ENCODE measurements at places on chromosomes 1 and 21.
A peak's percentile ranks its signal among the peaks of the same experiment; 100 is the strongest.

DNA sequence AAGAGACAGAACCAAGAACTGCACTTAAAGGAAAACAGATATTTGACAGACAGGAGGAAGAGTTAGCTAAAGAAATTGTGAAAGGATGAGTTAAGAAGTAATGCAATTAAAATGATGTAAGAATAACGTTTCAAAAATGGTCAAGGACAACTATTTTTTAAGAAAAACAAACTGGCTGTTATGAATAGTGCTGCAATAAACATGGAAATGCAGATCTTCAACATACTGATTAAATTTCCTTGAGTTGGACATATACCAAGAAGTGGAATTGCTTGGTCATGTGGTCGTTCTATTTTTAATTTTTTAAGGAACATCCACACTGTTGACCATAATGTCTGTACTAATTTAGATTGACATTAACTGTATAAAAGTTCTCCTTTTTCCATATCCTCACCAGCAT, 23.1 kb upstream of the PHTF1 start:
- DNase-seq = no peak

DNA sequence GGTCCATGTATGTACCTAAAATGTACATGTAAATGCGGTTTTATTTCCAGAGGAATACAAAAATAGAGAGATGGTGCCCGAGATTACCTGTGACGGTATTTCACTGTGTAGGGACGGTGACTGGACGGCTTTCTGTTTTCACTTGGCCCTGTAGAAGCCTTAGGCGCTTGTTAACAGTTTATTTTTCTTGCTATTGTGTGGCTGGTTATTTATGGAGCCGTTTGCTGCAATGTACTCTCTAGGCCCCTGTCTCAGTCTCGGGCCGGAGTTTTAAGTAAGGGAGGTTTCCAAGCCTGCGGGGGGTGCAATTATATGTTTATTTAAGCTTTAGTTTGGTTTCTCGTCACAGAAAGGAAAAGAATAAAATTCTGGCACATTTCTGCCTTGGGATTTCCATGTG, 413 bp downstream of the EFCAB7 start:
- DNase-seq = no peak

DNA sequence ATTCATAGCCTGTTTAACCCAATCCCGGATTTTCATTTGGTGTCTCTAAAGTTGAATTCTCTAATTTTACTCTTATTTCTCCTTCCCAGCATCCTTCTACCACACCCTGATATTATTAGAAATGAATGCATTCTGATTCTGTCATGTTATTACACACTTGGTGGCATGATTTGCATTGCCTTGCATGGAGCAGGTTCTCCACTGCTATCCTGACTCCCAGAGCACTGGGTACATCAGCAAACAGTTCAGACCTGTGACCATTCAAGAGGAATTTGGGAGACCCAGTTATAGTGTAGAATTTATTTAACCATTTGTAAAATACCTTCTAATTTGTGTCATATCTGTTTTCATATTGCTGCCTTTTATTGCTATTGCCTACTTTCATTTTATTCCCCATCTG, 2.6 kb downstream of the LRRC8B start:
- DNase-seq = no peak

DNA sequence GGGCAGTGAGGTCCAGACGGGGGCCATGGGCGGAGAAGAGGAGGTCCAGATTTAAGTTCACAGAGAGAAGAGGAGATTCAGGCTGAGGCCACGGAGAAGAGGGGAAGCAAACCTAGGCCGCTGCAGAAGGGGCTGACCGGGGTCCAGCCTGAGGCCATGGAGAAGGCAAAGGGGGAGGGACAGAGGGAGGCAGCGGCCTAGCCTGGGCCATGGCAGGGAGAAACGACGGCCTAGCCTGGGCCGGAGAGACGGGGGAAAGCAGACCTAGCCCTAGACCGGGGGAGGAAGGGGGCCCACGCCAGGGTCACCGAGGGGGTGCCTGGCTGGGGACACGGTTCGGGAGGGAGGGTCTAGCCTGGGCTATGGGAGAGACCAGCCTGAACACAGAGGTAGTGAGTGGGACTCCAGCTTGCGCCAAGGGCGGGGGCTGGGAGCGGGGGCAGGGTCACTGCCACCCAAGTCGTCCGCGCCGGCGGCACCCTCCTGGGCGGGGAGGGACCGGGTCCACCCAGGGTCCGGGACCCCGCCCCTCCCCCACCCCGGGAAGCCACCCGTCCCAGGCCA, 459 bp downstream of the CAPZB start:
- DNase-seq = no peak

DNA sequence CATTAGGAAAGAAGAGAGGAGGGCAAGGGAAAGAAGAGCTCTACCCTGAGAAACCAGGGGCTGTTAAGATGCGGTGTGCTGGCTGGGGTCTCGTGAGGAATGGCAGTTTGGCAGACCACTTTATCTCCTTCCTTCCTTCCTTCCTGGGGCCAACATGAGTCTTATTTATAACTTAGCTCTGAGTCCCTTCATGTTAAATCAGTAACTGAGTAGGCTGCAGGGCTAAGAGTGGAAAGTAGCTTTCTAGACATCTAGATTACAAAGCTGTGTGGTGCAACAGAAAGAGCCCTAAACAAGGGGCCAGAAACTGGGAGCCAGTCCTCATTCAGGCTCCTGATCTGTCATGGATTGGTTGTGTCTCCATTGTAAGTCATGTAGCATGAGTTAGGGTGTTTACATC, 135.4 kb upstream of the DUSP10 start:
- no peak for DNase-seq

- DNase-seq = no peak
These were observed 28.0 kb upstream of the RERE start for GRCh38 chr1:8845104-8846097.

DNA sequence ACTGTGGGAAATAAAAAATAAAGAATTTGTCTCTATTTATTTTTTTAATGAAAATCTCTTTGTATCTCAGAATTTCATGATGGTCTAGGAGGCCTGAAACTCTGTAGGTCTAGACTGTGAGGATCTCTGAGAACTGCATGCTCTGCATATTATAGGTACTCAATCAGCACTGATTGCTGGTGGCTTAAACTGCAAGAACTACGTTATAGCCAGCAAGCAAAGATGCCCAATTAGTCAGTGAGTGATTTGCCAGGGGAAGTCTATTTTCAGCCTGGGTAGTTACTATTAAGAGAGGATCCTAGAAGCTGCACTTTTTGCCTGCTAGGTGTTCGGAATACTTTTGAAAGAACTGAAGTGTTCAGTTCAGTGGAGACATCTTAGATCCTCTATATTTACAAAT, 87.4 kb downstream of the GPR52 start:
- DNase-seq = no peak

GRCh38 chr1:60949154-60949825, 133.1 kb upstream of the NFIA start:
- no peak for DNase-seq

GRCh38 chr1:216898801-216899200, 175.6 kb upstream of the ESRRG start:
- DNase-seq = no peak

- DNase-seq = peak; percentile 67
These were observed at the start of gene PINK1 for GRCh38 chr1:20633190-20634064. Gene PINK1 (plus strand): TSS chr1:20633458. CDS start chr1:20633549, 91 bp downstream.

DNA sequence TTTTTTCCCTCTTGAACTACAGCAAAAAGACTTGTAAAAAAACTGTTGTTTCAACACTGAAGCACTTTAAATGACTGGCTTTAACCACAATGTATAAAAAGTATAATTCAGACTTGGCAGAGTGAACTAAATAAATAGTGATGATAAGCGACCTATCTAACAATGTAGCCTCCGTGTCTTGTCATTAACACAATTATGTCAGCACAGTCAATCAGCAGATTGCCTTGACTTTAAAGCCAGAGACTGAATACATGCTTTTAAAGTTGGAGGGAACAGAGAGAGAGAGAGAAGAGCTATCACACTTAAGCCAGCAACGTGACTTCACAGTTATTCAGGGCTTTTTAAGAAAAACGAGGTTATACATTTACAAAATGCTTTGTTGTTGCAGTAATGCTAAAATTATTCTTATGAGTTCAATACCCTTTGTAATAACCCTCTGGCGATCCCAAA, 378.1 kb downstream of the LMO4 start:
- no peak for DNase-seq

DNA sequence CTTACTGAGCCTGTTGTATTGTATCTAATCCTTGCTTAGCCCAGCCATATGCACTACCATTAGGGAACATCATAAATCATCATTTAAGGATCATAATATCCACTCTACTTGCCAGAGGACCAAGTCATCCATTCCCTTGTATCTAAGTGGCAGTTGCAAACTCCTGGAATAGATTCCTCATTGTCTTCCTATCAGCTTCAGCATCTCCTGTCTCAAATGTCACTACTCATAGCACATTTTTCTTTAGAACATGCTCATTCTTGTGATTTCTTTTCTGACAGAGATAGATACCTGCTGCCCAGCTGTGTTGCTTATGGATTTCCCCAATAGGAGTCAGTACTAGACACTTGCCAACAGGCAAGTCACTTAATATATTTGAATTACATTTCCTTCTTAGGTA, 84.3 kb downstream of the OLFML3 start:
- DNase-seq = no peak

DNA sequence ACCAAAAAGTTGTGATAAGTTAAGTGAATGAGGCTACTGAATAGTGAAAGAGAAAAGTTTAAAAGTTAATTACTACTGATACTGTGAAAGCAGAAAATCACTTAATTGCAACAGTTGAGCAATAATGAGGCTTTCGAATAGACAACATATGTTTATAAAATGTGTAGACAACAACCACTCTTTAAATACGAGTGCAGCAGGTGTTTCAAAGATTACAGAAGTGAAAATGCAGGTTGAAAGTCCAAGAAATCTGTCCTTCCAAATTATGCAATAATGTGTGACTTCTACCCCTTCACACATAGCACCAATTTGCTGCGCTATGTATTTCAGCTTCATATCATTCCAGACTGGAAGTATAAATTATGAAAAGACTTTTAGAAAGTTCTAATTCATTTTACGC, 213.0 kb downstream of the COL24A1 start:
- DNase-seq = no peak

DNA sequence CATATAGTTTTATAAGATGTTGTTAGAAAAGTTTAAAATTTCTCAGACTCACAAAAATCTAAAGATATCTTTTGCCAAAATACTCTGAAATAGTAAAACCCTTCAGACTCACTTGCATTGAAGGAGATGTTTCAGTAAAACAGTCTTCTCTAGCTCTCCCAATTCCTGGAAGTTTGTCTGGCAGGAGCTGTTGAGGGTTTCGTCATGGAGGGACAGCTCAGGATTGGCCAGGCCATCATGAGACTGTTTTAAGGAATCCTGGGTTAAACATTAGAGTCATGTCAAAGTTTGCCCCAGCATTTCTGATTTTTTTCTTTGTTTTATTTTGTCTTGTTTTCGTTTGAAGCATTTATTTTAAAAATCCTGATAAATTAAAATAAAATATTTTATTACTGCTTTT, 293.8 kb upstream of the PBX1 start:
- DNase-seq = no peak

DNA sequence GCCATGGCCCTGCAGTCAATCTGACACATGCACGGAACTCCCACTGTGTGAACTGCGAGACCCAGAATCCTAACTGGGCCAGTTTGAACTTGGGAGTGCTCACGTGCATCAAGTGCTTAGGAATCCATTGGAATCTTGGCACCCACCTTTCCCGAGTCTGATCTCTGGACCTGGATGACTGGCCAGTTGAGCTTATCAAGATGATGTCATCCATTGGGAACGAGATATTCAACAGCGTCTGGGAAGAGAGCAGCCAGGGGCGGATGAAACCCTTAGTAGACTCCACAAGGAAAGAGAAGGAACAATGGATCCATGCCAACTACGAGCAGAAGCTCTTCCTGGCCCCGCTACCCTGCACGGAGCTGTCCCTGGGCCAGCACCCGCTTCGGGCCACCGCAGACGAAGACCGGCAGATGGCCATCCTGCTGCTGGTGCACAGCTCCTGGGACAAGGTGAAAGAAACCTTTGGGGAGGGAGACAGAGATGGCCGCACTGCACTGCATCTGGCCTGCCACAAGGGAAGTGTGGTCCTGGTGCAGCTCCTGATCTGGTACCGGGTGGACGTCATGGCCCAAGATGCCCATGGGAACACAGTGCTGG, 3.1 kb upstream of the TDRD5 start:
- no peak for DNase-seq

DNA sequence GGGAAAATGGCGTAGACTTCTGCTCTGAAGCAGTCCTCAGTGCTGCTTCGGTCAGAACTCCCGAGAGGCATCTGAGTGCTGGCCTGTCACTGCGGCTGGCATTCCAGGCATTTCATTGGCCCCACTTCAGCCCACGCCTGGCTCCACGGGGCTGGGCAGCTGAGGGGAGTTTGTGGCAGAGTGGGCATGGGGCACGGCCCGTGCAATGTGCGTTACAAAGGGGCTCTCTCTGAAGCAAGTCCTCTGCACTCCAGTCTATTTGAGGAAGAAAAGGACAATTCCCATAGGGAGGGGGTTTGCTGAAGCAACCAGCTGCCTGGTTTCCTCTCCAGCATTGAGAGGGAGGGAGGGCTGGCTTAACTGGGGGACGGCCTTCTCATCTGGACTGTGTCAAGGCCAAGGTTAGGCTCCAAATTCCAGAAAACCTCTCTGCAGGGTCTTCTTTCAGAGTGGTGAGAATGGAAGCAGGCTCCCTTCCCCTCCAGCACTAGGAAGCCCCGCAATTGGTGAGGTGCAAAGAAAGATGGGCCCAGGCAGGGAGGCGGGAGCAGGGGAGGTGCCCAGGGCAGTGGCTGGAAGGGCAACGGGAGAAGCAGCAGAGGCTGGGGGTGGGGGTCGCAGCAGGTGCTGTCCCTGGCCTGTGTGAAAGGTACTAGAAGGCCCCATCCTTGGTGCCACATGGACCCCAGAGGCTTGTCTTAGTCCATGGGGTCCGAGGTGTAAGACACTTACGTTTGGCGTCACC, 21.1 kb upstream of the GPR157 start:
- no peak for DNase-seq

GRCh38 chr1:78591971-78592370, 28.3 kb upstream of the IFI44L start:
- no peak for DNase-seq

GRCh38 chr1:117250061-117250606, 39.4 kb upstream of the VTCN1 start:
- DNase-seq = no peak

GRCh38 chr1:161480381-161481035, 24.7 kb upstream of the FCGR2A start:
- no peak for DNase-seq

DNA sequence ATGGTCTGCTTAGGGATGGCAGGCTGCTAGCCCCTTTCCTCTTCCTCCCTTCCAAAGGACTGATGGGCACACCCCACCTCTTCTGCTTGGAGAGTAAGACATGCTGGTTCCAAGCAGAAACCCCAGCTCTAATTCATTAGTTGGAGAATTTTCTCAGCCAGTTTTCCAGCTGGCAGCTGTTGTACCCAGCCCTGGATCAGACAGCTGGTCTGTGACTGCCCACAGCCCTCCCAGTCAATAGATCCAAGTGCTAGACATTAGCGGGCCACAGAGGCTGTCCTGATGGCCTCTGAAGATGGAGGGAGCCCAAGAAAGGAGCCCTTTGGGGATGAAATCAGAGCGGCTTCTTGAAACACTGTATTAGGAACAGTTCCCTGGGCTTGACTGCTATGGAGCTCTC, 35.8 kb downstream of the ACOT11 start:
- no peak for DNase-seq
